ENCODE measurements at places on chromosomes 5 and 9.

- no peak for DNase-seq
Observed at GRCh38 chr5:75044406-75044805, 8.0 kb downstream of the GCNT4 start.

DNA sequence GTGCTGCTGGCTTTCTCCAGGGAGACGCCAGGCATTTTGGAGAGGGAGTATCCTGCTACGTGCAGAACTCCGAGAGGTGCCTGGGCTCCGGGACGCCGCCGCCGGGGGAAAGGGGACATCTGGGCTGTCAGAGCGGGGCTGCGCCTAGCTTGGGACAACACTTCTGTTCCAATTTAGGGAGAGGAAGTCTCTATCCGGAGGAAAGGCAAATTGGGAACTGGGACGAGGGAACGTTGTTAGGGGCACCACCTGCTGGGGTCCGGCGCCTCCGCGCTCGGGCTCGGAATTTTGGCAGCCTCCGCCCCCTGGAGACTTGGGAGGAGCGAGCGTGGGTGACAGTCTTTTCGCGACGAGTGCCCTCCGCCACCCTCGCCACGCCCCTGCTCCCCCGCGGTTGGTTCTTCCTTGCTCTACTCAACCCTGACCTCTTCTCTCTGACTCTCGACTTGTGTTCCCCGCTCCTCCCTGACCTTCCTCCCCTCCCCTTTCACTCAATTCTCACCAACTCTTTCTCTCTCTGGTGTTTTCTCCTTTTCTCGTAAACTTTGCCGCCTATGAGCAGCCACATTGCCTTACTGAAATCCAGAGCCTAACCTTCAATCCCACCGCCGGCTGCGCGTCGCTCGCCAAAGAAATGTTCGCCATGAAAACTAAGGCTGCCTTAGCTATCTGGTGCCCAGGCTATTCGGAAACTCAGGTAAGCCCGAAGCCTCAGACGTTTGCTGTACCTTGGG, 1.6 kb downstream of the TSLP start:
- DNase-seq, result peak; percentile 58

GRCh38 chr5:164356790-164357189, 851.4 kb downstream of the MAT2B start:
- no peak for DNase-seq

- no peak for DNase-seq
Observed at GRCh38 chr5:172740428-172741205, 30.4 kb downstream of the DUSP1 start.

GRCh38 chr9:91844190-91844589, 105.8 kb downstream of the ROR2 start:
- no peak for DNase-seq
